ENCODE measurements at places on chromosomes 6 and 20. TPM values are rescaled to one million over a fixed set of nuclear protein-coding genes. Genes with fewer than 3 reads are reported as not detected.
A peak's percentile ranks its signal among the peaks of the same experiment; 100 is the strongest.

GSS gene
- 121 TPM for total RNA-seq

SRMS gene
- total RNA-seq: not detected

HCRTR2 gene
- total RNA-seq: not detected

CTAGE9 gene
- not detected for total RNA-seq

LAMA2 gene
- total RNA-seq: 3.8 TPM

MYO6 gene
- 2.2 TPM for total RNA-seq

CRISP2 gene
- total RNA-seq: not detected

TTK gene
- total RNA-seq: 82.3 TPM

LKAAEAR1 gene
- total RNA-seq: not detected

STMND1 gene
- total RNA-seq: not detected

BNIP5 gene
- total RNA-seq: not detected

- DNase-seq: no peak
Measured at GRCh38 chr6:3561725-3562124, 104.9 kb upstream of the SLC22A23 start.

DNA sequence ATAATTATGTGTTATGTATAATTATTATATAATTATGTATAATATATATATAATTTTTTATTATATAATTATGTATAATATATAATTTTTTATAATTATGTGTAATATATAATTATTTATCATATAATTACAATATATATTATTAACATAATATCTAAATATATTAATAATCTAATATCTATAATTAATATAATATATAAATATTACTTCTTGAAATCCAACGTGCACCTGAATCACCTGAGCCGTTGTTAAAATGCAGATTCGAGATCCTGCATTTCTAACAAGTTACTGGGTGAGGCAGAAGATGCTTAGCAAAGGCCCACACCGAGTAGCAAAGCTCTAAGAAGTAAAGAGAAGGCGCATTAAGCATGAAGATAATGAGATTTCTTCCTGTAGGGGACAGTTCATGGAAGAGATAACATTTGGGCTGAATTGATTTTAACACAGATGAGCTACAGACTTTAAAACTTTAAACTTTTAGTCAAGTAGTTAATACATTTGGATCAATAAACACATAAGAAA, 406.4 kb upstream of the PLCB4 start:
- no peak for DNase-seq

GRCh38 chr6:14542670-14543366, 425.2 kb downstream of the CD83 start:
- peak; percentile 72 for DNase-seq

- DNase-seq: no peak
Measured at GRCh38 chr20:32195581-32195980, 12.0 kb downstream of the PLAGL2 start.

DNA sequence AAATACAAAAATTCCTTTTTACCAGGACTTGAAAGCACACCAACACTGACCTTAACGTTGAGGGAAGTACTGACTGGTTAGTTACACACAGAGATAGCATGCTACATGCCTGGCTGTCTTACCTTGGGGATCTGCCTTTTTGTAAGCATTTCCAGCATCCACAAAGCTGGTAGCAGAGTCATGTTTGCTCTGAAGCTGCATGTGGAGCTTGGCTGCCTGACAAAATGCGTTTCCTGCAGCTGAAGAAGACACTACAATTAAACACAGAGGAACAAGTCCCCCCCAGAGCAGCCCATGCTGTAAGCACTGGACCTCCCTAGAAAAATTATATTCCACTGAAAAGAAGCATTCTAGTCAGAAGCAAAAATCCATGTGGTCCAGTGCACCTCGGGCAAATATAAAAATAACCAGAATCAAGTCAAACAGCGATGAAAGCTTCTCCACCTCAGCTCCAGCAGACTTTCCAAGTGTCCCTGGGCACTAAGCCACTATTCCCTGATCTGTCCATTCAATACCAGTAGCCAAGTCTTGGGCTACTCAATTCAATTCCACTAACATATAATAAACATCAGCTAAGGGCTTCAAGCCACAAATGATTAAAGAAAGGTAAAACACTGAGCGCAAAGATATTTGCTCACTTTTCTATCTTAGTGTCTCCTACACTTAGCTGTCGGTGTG, 24.2 kb downstream of the NAPB start:
- no peak for DNase-seq

DNA sequence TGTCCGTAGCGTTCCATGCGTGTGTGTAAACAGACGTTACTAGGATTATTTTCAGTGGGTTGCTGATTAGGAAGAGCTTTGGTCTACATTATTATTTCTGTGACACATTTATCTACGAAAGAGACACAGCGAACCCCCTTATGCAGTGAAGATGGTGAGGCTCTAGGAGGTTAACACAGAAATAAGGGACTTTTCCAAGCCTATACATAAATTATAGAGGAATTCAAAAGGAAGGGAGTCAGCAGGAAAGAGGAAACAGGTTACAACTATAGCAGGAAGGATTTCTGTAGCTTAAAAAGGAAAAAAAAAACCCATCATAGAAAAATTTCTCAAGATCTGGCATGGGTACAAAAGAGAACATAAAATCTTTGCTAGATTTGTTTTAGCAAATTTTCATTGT, 12.9 kb upstream of the RPS6KA2 start:
- no peak for DNase-seq

DNA sequence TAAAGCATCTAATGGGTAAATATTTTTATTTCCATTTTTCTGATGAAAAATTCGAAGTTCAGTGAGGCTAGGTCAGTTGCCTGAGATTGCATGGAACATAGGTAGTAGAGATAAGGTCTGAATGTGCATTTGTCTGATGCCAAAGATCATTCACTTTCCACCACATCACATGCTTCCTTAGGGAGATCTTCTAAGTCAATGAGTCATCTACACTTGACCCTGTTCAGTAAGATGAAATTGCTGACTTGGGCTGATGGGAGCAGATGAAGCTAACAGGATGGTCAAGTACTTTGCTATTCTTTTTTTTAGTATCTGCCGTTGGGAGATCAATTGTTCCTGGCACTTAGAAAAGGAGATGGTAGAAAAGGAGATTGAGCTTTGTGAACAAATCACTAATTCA, 511.3 kb downstream of the PHF3 start:
- DNase-seq: peak; percentile 26

GRCh38 chr6:149909701-149910470, 12.0 kb upstream of the RAET1E start:
- no peak for DNase-seq

DNA sequence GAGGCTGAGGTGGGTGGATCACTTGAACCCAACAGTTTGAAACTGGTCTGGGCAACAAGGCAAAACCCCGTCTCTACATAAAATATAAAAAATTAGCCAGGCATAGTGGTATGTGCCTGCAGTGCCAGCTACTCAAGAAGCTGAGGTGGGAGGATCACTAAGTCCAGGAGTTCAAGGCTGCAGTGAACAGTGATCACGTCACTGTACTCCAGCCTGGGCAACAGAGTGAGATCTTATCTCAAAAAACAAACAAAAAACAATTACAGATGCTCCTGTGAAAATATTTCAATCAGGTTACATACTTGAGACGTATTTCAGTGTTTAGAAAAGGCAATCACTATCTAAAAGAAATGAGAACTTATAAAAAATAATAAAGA, 33.8 kb downstream of the RANBP9 start:
- DNase-seq: no peak

GRCh38 chr20:40687384-40688128, 1.5 kb downstream of the MAFB start:
- DNase-seq: peak; percentile 55

DNA sequence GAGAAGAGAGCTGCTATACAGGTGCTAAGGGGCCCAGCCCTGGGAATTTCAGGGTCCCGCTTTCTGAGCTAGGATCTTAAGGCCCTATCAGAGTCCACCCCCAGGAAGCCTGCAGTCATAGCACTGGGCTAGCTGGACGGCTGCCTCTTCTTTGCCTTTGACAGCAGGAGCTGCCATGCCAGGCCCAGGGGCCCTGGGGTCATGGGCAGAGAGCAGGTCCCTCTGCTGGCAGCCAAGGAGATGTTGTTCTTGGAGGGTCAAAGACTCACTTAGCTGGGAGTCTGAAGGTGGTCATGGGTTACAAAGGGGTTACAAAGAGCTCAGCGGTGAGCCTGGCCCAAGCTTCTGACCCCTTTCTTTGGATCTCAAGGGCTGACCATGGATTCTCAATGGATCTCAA, 52.7 kb downstream of the RPP21 start:
- peak; percentile 8 for DNase-seq

GRCh38 chr6:130922922-130923321, 95.7 kb downstream of the SMLR1 start:
- no peak for DNase-seq

- DNase-seq: no peak
Measured at GRCh38 chr20:31667315-31668285, 29.9 kb downstream of the COX4I2 start.

GRCh38 chr6:156175971-156176421, 601.2 kb upstream of the ARID1B start:
- peak; percentile 42 for DNase-seq

DNA sequence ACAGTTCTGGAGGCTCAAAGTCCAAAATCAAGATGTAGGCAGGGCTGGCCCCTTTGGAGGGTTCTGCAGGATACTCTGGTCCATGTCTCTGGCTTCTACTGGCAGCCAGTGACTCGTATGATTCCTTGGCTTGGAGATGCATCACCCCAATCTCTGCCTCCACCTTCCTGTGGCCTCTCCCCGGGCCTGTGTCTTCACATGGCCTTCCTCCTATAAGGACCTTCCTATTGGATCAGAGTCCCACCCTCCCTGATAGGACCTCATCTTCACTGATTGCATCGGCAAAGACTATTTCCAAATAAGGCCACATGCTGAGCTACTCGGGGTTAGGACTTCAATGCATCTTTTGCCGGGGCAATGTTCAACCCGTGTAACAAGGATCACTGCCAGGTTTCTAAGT, 509.0 kb downstream of the CD83 start:
- no peak for DNase-seq

Measured in M059J (cell line).